ENCODE measurements at places on chromosomes 7 and 10.

DNA sequence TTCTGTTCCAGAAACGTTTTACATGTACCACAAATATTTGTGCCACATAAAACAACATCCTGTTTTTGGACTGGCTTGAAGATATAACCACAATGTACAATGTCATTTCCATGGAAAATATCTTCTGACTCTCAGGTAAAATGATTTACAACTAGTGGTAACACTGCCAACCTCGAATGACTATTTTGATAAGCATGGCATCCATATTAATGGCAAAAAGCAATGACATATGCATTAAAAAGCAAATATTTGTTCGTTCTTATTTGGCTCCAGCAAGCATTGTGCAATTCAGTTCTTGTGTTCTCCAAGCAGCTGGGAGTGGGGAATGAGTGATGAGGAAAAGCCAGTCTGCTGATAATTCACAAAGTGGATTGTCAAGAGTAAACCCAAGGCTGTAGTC, 289.0 kb downstream of the PLXDC2 start:
- peak; percentile 23 for DNase-seq

- no peak for DNase-seq
Measured at GRCh38 chr10:121442086-121442935, 155.9 kb downstream of the FGFR2 start.

DNA sequence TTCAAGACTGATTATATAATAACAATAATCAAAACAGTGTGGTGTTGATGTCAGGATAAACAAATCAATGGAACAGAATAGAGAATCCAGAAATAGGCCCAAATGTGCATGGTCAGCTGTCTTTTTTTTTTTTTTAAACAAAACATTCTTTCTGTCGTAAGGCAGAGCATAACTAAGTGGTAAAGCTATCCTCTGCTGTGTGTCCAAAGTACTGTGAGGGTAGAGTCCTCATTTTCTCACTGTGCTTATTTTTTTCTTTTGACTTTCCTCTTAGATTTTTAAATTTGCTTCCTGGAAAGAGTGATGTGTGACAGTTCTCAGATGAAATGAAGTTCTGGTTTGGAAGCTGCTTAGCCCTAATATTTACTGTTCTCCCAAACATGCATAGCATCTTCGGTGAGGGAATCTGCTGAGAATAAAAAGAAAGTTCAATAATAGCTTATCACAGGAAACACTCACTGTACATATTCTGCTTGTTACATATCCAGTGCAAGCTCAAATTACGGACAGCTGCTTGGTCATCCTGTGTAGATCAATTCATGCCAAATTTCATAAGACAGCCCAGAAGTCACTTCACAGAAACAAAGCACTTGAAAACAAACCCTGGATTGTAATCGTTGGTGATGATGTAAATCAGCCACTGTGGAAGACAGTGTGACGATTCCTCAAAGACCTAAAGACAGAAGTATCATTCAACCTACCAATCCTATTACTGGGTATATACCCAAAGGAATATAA, 423.9 kb downstream of the NEBL start:
- no peak for DNase-seq

GRCh38 chr7:91942312-91942711, 1.6 kb downstream of the AKAP9 start:
- no peak for DNase-seq

DNA sequence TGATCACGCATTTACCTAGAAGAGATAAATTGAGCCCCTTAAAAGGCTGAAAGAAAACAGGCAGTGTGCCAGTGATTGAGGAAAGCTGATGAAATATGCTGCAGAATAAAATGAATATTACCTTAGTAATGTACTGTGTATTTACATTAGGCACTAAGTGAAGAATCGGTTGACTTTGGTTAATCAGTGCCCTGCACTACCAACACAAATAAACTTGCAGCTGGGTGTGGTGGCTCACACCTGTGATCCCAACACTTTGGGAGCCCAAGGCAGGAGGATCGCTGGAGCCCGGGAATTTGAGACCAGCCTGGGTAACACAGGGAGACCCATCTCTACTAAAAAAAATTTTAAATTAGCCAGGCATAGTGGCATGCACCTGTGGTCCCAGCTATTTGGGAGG, 148.3 kb upstream of the TCF7L2 start:
- no peak for DNase-seq

- peak; percentile 75 for DNase-seq
Measured at GRCh38 chr7:47179812-47180515, 401.9 kb downstream of the TNS3 start.

DNA sequence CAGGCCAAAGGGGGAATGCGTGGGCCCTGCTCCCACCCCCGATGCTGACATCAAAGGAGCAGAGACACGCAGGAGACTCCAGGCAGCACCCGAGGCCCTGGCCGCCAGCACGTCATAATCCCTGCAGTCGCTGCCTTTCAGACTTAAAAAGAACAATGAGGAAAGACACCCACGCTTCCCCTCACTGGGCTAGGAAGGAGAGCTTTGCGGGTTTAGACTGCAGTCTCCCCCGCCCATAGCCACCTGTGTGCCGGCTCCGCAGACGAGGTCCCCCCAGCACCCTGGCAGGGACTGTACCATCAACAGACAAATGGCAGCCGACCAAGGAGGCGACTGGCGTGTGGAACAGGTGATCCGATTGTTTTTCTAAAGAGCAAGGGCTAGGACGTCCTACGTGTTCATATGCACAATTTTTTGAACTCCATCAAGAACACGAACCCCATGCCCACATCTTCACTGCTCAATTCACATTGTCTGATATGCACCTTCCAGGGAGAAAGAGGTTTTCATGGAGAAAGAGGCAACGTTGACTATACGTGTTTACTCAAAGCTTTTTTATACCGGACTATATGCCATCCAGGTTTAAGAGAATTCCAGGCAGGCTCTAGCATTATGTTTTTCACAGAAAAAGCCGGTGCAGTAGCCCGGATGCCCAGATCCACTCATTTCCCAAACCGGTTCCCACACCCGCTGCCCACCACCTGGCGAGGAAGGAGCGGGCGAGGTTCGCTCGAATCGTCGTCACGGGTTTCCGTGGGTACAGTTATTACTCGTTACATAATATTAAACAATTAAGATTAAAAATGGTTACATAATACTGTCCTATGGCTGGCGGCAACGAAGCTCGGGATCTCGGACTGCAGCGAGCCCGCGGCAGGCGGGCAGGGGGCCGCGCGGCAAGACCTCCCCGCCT, 1.1 kb downstream of the GRB10 start:
- DNase-seq = no peak

- peak; percentile 18 for DNase-seq
Measured at GRCh38 chr10:59362959-59363381, 621 bp upstream of the FAM13C start.

GRCh38 chr7:83852136-83852535, 203.2 kb upstream of the SEMA3E start:
- peak; percentile 18 for DNase-seq

DNA sequence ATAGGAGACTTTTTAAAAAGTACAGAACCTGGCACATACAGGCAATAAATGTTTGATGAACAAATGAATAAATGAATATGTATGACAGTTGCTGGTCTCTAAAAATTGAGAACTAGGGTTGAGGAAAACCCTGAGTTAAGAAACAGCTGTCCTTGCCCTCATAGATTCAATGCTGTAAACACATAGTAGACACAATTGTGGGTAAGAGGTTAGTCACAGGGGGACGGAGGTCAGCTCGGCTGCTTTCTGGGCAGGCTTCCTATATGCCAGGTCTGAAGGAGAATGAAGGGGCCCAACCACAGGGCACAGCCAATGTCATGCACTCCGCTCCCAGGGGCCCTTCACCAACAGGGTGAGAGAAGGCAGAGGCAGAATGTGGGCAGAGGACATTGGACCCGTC, 143.3 kb upstream of the RSU1 start:
- no peak for DNase-seq

- peak; percentile 31 for DNase-seq
Measured at GRCh38 chr10:113960617-113961181, 83.0 kb upstream of the ADRB1 start.

- DNase-seq = no peak
Measured at GRCh38 chr10:12954866-12955265, 46.6 kb downstream of the CCDC3 start.

GRCh38 chr7:95553939-95554338, 42.4 kb downstream of the PDK4 start:
- DNase-seq = no peak

GRCh38 chr10:112838784-112839481, 111.1 kb upstream of the TCF7L2 start:
- no peak for DNase-seq

- no peak for DNase-seq
Measured at GRCh38 chr7:20959281-20959680, 172.6 kb upstream of the SP8 start.

DNA sequence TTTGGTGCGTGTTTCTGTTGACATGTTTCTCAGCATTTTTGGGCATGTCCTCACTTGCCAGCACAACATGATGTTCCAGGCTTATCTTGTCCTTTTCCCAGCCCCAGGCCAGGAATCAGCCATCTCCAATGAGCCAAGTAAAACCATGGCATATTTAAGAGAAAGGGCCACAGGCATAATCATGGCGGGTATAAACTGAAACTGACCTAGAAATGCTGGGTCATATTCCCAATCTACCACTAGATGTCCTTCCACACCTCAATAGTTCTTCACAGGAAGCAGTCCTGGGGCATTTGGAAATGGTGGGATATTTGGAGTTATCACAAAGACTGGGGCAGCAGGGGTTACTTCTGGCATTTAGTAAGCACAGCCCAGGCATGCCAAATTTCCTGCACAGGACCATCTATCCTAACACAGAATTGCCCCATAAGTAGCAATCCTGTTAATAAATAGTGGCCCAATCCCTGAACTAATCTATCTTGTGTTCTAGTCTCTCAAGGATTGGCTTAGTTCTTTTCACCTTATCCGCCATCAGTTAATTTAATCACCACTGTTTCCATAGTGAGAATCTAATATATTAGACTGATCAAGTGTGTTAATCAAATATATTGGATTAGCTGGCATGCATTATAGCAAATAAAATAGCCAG, 101.6 kb downstream of the NPSR1 start:
- peak; percentile 44 for DNase-seq

- DNase-seq = peak; percentile 66
Measured at GRCh38 chr10:34889004-34889869, 74.1 kb upstream of the PARD3 start.

DNA sequence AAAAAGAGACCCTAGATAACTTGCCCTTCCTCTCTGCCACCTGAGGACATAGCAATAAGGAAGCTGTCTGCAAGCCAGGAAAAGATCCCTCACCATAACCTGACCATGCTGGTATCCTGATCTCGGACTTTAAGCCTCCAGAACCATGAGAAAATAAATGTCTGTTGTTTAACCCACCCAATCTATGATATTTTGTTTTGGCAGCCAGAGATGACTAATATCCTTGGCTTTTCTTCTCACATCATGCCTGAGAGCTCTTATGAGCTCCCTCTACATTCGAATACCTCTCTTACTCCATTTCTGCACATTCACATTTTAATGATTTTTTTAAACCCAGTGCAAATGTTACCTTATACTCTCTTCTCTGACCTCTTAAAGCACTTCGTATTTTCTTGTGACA, 214.0 kb upstream of the CHRM2 start:
- no peak for DNase-seq

All from fibroblast of skin of right quadriceps (primary cell).